Chondrocyte (in vitro differentiated cells): ENCODE measurements at places on chromosomes 2 and 18.

- DNase-seq: no peak
Measured at GRCh38 chr18:61607867-61608266, 274.6 kb downstream of the CDH20 start.

- no peak for DNase-seq
Measured at GRCh38 chr2:135255208-135255607, 203.1 kb downstream of the RAB3GAP1 start.

- no peak for DNase-seq
Measured at GRCh38 chr18:74290021-74290420, 1.7 kb downstream of the CYB5A start.

DNA sequence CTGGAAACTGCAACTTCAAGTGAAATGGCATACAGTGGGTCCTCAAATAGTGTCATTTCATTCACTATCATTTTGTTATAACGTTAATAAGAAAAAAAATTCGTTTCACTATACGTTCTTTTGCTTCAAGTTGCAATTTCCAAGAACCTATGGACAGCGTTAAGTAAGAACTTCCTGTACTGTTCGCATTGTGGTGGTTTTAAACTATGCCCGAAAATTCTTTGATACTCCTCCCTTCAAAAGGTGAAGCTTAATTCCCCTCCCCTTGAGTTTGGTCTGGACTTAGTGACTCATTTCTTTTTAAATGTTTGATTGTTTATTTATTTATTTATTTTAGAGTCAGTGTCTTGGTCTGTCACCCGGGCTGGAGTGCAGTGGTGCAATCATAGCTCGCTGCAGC is 20.7 kb downstream of the GNLY start:
- DNase-seq: no peak

DNA sequence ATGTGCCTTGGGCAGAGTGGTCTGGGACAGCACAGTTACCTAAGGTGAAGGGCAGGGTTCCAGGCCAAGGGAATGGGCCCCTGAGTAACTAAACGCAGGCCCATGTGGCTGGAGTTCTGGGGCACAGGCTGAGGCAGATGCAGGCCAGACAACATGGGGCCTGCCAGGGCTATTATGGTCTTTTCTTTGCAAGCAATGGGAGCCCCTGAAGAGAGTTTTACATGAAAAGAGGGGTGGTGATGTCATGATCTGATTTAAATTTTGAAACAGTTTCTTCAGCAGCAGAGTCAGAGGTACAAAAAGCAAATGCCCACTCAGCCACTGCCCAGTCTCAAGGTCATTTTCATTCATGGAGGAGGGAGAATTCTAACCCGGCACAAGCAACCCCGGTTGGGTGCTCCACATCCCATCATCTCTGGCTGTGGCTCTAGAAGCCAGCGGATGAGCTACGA is 5.6 kb downstream of the CHST10 start:
- no peak for DNase-seq

GRCh38 chr2:1988049-1988448 is 243.7 kb upstream of the PXDN start:
- no peak for DNase-seq

GRCh38 chr18:2617401-2617998 is 38.0 kb upstream of the SMCHD1 start:
- DNase-seq: no peak

DNA sequence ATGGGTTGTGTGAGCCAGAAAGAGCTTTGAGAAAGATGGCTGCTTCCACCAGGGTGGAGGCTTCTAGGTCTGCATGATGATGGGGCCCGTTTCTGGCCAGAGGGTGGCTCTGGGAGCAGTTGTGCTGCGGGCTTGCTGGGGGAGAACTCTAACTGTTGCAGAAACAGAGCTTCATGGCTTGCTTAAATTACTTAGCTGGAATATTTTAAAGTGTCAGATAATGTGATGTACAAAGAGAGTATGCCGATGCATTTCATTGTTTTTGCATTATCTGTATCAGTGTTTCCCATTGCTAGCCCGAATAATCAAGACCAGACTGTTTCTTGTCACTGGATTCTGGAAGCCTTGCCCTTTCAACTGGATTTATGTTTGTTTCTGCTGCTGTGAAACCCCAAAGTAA is 6.3 kb upstream of the DRC1 start:
- no peak for DNase-seq

DNA sequence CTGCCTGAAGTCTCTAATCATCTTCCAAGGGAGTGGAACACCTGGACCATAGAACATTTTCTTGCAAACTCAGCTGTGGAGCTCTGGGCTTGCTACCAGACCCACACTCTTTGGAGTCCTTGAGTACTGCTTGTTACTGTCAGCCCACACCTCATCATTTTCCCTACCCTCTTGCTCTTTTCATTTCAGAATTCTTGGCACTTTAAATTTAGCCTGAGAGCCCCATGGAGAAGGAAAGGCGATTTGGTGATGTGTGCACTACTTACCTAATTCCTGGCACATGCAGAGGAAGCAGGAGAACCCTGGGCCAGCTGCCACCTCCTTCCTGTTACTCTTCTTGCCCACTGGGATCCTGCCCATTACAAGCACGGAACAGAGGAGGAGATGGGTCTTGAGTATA is 31.7 kb downstream of the TMEM178A start:
- DNase-seq: no peak

DNA sequence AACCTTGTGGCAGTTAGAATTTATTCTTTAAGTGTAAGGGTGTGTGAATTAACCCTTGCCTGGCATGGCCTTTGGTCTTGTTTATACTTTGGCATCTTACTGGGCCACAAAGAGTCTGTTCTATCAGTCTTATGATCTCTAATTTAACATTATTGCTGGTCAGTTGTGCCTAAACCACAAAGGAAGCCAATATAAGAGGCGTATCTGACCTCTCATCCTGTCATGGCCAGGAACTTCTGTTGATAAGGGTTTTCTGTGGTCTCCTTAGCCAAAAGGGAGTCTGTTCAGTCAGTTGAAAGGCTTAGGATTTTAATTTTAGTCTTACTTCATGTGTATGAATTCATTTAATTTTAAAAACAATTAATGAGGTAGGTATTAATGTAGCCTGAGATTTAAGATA is 127.2 kb downstream of the LRRTM4 start:
- DNase-seq: no peak

DNA sequence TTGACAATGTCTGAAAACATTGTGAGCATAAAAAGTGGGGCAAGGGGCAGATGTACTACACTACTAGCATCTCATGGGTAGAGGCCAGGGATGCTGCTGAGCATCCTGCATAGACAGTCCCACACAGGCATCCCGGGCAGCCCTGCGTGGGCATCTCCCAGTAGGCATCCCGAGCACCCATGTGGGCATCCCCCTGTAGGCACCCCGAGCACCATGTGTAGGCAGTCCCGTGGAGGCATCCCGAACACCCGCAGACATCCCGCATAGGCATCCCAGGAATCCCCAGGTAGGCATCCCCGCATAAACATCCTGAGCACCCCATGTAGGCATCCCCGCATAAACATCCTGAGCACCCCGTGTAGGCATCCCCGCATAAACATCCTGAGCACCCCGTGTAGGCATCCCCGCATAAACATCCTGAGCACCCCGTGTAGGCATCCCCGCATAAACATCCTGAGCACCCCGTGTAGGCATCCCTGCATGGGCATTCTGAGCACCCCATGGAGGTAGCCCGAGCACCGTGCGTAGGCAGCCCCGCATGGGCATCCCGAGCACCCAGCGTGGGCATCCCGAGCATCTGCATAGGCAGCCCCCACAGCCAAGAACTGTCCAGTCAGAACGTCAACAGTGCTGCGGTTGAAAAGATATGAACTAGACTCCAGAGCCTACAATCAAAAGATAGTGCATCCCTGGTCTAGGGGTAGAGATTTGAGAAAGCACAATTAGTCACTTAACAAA is 273.5 kb downstream of the NBAS start:
- peak; percentile 82 for DNase-seq

- no peak for DNase-seq
Measured at GRCh38 chr2:58720770-58721697, 479.9 kb upstream of the FANCL start.

- DNase-seq: no peak
Measured at GRCh38 chr18:44510390-44510789, 170.3 kb upstream of the SETBP1 start.

- no peak for DNase-seq
Measured at GRCh38 chr18:5207471-5208150, 10.6 kb upstream of the AKAIN1 start.

DNA sequence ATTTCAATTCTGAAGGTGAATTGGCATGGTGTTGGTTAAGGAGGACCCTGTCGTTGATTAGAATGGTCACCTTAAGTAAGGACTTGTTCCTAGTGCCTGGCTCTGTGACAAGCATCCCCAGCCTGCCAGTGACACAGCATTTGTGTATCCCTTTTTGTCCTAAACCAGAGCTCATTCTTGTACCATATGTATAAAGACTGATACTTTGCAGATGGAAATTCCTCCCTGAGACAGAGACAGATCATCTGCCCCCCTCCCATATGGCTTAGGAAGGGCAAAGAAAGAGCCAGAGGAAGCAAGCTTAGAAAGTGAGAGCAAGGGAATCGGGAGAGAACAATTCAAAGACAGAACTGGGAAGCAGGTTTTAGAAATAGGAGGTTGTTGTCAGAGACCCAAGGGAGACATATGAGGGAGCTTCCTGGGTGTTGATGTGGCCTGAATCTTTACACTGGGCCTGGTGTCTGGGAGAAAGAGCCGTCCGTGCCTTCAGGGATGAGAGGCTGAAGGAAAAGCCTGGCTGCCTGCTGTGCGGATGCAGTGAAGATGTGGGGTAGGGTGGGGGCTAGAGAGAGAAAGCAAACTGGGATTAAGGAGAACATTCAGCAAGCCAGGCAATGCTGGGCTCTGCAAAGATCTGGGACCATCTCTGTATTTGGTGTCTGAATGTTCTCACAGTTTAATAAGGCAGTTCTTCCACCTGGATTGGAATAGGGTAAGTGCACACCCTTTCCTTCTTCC is 13.2 kb upstream of the CHRNA1 start:
- DNase-seq: no peak

DNA sequence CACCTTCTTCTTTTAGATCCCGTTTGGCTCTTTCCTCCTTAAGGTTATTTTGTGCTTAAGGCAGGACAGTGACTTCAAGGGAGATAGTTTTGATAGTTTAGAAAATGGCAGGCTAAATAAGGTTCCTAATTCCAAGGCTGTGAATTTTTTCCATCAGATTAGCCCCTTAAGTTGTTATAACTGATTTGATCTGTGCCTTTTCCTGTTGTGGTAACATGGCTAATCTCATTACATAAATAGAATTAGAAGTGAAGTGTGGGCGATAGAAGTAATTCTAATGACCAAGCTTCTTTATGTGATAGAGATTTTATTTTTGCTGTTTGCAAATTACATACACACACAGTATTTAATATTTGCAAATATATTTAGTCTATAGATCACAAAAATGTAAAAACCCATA is 102.0 kb downstream of the MYO1B start:
- no peak for DNase-seq

DNA sequence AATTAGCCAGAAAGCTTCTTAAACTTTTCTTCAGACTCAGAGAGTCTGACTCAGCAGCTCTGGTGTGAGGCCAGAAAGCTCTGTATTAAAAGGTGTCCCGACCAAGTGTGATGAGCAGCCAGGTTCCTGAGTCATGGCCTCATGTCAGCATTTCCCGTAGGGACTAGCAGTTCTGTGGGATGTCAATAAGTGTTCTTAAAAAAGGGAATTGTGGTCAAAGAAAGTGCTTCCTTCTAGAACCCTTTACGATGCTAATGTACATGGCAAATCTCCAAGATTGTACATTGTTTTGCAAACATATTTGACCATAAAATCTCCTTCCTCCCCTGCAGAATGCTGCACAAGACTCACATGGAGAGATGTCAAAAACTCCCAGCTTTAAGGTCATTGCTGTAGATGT is 80.1 kb downstream of the PLA2R1 start:
- no peak for DNase-seq

DNA sequence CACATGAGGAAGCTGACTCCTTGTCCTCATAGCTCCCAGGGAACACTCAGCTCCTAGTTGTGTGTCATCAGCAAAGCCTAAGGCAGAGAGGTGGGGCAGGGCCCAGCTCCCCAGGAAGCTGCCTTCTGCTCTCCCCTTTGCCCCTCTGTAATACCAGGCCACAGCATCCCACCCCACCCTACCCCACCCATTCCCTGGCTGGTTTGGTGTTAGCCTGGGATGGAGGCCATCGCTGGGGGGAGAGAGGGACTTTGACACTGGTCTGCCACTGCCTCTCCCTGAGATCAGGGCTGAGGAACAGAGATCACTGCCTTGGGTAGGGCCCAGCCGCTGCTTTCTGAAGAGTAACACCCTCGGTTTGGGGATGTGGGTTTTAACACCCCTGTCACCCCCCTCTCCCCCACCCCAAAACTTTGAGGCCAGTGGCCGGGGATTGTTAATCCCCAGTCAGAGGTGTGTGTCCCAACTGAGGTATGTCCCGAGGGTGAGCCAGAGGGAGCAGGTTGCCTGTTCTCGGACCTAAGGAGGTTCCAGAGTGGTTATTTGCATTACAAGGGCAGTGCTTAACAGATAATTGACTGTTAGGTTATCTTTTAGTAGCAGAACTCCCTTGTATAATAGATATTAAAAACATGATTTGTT is 41.4 kb downstream of the TET3 start:
- DNase-seq: no peak

DNA sequence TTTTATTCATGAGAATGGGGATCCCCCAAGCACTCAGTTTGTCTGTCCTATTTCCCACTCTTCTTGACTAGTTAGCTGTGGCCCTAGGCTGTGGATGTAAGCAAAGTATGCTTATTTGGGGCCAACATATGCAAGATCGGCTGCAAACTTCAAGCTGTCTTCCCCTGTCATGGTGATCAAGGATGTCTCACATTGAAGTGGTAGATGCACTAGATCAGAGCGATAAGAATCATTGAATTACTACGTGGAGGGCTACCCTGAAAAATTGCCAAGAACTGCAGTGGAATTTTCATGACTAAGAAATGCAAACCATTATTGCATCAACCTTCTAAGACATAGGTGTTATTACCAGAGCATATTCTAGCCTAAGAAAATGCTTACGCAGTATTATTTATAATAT is 527.4 kb downstream of the RNF144A start:
- DNase-seq: no peak
